ENCODE measurements at places on chromosomes 3 and 15. TPM values are rescaled to one million over a fixed set of nuclear protein-coding genes. Genes with fewer than 3 reads are reported as not detected.

DNA sequence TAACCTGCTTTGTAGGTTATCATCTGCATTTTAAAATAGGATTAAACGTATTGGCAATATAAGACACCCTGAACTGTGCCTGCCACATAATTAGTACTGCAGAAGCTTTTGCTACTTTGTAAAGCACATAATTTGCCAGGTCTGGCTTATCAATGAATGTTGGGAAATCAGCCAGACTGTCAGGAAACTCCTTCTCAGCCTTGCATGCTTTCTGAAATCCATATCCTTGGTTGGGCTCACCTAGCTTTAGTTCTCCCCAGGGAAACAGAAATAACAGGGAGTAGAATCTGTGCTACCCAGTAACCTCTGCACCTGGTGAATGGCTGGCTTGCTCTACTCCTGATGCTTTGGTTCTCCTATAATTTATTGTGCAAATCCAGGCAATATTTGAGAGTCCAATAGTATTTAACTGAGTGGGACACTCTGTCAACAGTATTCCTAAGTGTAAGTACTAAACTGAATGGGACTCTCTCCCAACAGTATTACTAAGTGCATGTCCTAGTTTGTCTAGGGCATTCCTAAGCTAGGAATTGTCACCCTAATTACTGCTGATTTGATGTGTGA lies 354.5 kb downstream of the WDR72 start:
- no peaks in the 10 kb centered on the region for H3K27me3 ChIP-seq
- no peaks in the 10 kb centered on the region for H3K36me3 ChIP-seq
- H3K4me1 ChIP-seq = no peaks in the 10 kb centered on the region
- no peak for DNase-seq
- H3K4me3 ChIP-seq = no peak overlapping the region

DNA sequence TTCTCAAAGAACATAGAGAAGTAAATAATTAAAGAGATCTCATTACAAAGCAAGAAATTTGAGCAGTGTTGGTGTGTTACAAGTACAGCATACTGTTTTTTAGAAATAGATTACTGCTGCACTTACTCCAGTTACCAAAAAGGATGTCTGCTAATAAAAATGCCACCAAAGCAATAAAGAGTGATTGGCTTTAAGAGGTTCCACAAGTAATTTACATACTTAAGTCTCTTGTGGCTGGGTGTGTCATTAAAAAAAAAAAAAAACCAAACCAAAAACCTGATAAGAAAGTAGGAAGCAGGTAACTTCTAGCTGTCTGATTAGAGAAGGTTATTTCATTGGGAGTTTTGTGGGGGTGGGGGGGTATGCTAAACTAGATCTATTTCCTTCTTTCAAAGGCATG lies 15.2 kb downstream of the RAB11A start:
- no peak overlapping the region for H3K27ac ChIP-seq
- peaks cover 37% of the 10 kb centered on the region for H3K36me3 ChIP-seq
- no peak for DNase-seq
- H3K4me3 ChIP-seq = no peak overlapping the region
- no peaks in the 10 kb centered on the region for H3K4me1 ChIP-seq

DNA sequence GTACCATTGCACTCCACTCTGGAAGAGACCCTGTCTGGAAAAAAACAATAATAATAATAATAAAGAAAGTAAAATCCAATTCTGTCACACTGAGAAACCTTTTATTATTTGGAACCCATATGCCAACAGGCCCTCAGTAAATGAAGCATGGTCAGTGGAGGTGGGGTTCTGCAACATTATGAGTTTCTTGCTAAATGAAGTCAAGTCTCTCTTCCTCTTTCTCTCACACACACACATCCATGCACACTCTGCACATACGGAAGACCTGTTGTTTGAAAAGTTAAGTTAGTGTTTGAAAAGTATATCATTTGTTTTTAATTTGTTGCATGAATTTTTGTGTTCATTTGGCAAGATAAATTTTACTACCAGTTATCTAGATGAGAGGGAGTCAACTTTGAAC lies 27.8 kb downstream of the GAP43 start:
- no peaks in the 10 kb centered on the region for H3K27me3 ChIP-seq
- H3K4me3 ChIP-seq = no peak overlapping the region
- DNase-seq = no peak
- H3K36me3 ChIP-seq = no peaks in the 10 kb centered on the region
- H3K27ac ChIP-seq = no peak overlapping the region

DNA sequence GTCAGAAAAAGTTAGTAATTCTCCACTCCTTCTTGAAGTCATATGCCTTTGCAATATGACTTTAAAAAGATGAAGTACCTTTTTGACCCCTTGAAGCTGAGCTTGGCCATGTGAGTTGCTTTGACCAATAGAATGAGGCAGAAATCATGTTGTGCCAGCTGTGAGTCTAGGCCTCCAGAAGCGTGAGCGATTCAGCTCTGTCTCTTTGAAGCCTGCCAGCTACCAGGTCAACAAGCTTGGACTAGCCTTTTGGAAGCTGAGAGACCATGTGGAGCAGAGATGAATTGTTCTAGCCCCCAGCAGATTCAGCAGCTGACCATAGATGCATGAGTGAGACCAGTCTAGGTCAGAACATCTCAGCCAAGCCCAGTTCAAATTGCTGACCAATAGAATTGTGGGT lies 69.8 kb upstream of the EOMES start:
- H3K36me3 ChIP-seq = no peaks in the 10 kb centered on the region
- no peaks in the 10 kb centered on the region for H3K27me3 ChIP-seq
- no peak for DNase-seq
- H3K4me3 ChIP-seq = no peak overlapping the region
- no peak overlapping the region for H3K27ac ChIP-seq

DNA sequence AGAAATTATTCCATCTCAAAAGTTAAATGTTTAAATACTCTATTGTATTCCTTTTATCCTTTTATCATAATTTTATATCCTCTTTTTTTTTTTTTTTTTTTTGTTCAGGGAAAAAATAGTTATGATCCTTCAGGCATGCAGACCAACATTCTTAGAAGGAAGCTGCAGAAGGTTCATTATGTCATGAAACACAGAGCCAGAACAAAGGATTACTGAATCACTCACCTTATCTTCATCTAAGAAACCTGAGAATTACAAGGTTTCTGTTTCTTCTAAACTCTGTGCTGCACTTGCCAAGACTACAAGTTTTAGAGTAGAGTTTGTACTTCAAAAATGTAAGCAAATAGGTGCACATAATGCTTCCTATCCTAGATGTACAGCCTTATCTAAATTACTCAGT lies 3.3 kb downstream of the PLCH1 start:
- H3K27ac ChIP-seq = no peak overlapping the region
- DNase-seq = no peak
- no peak overlapping the region for H3K4me3 ChIP-seq
- peaks cover 4% of the 10 kb centered on the region for H3K4me1 ChIP-seq
- no peaks in the 10 kb centered on the region for H3K27me3 ChIP-seq

DNA sequence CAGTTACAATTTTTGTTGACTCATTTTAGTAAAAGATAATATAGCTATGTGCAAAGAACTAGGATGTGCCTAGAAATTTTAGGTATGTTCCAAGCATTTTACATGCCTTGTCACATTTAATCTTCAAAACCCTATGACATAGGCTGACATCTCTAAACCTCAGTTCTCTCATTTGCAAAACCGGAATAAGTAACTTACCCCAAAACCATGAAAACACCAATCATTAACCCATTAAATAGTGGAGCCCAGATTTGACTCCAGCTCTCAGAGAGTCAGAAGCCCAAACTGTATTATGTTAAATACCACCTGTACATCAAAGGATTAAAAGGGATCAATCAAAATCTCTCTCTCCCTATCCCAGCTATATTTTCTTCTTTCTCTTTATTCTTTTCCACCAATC lies 36.6 kb downstream of the GSK3B start:
- no peak overlapping the region for H3K27ac ChIP-seq
- no peaks in the 10 kb centered on the region for H3K4me1 ChIP-seq
- no peak overlapping the region for H3K4me3 ChIP-seq
- no peaks in the 10 kb centered on the region for H3K27me3 ChIP-seq
- no peak for DNase-seq
- no peaks in the 10 kb centered on the region for H3K36me3 ChIP-seq

GRCh38 chr3:107767897-107768605 lies 245.3 kb downstream of the BBX start:
- H3K27ac ChIP-seq = no peak overlapping the region
- H3K27me3 ChIP-seq = no peaks in the 10 kb centered on the region
- H3K4me1 ChIP-seq = no peaks in the 10 kb centered on the region

GRCh38 chr3:37668818-37669610 lies 192.7 kb upstream of the CTDSPL start:
- no peaks in the 10 kb centered on the region for H3K36me3 ChIP-seq
- H3K27me3 ChIP-seq = no peaks in the 10 kb centered on the region
- no peak for DNase-seq
- H3K27ac ChIP-seq = no peak overlapping the region

GRCh38 chr3:27594096-27594690 lies 110.0 kb upstream of the SLC4A7 start:
- H3K4me1 ChIP-seq = no peaks in the 10 kb centered on the region
- H3K27ac ChIP-seq = no peak overlapping the region
- no peak for DNase-seq
- no peak overlapping the region for H3K4me3 ChIP-seq
- H3K27me3 ChIP-seq = no peaks in the 10 kb centered on the region

- no peaks in the 10 kb centered on the region for H3K36me3 ChIP-seq
- no peak for DNase-seq
- no peaks in the 10 kb centered on the region for H3K27me3 ChIP-seq
- H3K27ac ChIP-seq = no peak overlapping the region
Observed at GRCh38 chr3:58038675-58039292, 30.6 kb downstream of the FLNB start.

- no peak overlapping the region for H3K27ac ChIP-seq
- no peaks in the 10 kb centered on the region for H3K36me3 ChIP-seq
- no peak overlapping the region for H3K4me3 ChIP-seq
- DNase-seq = no peak
Observed at GRCh38 chr15:98658831-98659699, 10.7 kb downstream of the IGF1R start.

- no peak overlapping the region for H3K27ac ChIP-seq
- H3K27me3 ChIP-seq = no peaks in the 10 kb centered on the region
- H3K4me1 ChIP-seq = no peaks in the 10 kb centered on the region
- H3K36me3 ChIP-seq = no peaks in the 10 kb centered on the region
- no peak for DNase-seq
Observed at GRCh38 chr15:85810075-85810474, 15.3 kb upstream of the KLHL25 start.

DNA sequence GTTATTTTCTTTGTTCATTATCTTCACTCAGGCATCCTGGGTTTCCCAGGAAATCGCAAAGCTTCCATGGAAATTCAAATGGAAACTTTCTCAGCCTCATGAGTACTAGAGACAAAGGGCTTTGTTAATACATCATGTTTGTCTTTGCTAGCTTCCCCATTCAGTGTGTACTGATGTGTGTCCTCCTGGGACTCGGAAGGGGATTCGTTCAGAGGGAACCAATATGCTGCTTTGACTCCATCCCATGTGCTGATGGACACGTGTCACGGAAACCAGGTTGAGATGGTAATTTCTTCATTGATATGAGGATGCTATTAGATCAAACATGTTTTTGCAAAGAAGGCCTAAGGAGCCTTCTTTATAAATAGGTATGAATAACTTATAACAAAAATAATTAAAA lies 87.0 kb upstream of the KCNAB1 start:
- no peaks in the 10 kb centered on the region for H3K27me3 ChIP-seq
- no peak overlapping the region for H3K27ac ChIP-seq
- DNase-seq = no peak
- no peaks in the 10 kb centered on the region for H3K36me3 ChIP-seq
- peaks cover 7% of the 10 kb centered on the region for H3K4me1 ChIP-seq

DNA sequence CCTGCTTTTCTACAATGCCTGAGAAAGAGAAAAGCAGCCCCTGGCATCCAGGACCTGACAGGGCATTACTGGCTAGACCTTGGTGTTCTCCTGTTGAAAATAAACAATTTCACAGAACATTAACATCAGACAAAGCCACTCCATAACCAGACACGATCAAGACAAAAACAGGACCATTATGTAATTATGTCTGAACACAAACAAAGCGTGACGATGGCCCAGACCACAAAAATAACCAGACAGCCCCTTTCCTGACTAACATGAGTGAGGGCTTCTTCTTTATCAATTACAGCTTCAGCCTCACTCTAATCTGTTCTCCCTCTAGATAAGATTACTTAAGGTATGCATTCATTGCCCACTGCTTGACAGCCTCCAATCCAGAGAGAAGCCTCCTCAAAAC lies 172.7 kb upstream of the LMCD1 start:
- H3K36me3 ChIP-seq = no peaks in the 10 kb centered on the region
- no peak for DNase-seq
- no peaks in the 10 kb centered on the region for H3K27me3 ChIP-seq
- no peaks in the 10 kb centered on the region for H3K4me1 ChIP-seq

GRCh38 chr15:101013201-101013550 lies 94.0 kb downstream of the LRRK1 start:
- H3K27ac ChIP-seq = no peak overlapping the region
- no peaks in the 10 kb centered on the region for H3K36me3 ChIP-seq
- no peak for DNase-seq
- H3K4me1 ChIP-seq = peaks cover 9% of the 10 kb centered on the region
- no peaks in the 10 kb centered on the region for H3K27me3 ChIP-seq

DNA sequence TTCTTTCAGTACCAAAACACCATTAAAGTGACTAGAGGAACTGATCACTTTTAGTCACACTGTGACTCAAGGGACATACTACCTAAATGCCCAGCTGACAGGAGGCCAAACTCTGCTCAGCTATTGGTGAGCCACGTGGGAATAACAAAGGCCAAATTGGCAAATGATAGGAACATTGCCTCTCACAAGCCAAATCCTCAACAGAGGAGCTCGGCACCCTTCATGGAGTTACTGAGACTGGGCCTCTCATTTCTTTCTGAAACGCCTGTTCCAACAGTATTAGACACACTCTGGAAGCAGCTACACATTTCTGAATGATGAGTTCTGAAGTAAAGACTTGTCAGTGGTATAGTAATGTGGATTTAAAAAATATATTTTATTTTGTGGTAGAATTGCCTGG lies 166.0 kb upstream of the COL8A1 start:
- no peak overlapping the region for H3K4me3 ChIP-seq
- no peaks in the 10 kb centered on the region for H3K36me3 ChIP-seq
- DNase-seq = no peak
- H3K4me1 ChIP-seq = no peaks in the 10 kb centered on the region
- H3K27ac ChIP-seq = no peak overlapping the region

DNA sequence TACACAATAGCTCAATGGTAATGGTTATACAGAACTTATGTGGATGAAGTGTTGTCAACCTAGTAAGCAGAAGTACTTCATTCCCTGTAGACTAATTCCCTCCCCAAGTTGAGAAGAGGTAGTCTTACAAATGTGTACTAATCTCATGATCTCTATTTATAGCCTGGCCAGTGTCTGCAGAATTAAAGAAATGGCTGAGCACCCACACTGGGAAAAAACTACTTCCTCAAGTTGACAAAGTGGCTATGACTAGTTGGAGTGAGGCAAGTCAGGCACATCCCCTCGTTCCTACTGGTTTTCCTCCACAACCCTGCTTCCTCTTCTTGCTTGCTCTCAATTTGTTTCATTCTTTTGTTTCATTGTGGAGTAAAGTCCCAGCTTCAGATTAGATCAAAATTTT lies 566.7 kb upstream of the ZNF717 start:
- no peak overlapping the region for H3K4me3 ChIP-seq
- no peaks in the 10 kb centered on the region for H3K36me3 ChIP-seq
- H3K27me3 ChIP-seq = no peaks in the 10 kb centered on the region
- DNase-seq = no peak
- no peak overlapping the region for H3K27ac ChIP-seq

The MYD88 gene
- total RNA-seq = 19.7 TPM

The GOLGA8N gene
- total RNA-seq = 0.63 TPM

The DUOX1 gene
- 0.84 TPM for total RNA-seq

The SLC12A1 gene
- total RNA-seq = 1.0 TPM

The DZIP1L gene
- total RNA-seq = 8.3 TPM

The PRTG gene
- 3.4 TPM for total RNA-seq

The POU1F1 gene
- total RNA-seq = not detected

The PTH1R gene
- 1.5 TPM for total RNA-seq

The LSMEM2 gene
- 0.58 TPM for total RNA-seq

All from H1 (cell line).